ENCODE measurements at places on chromosomes 7 and 10.

GRCh38 chr7:107138696-107139420, 29.9 kb upstream of the HBP1 start:
- DNase-seq, result peak; percentile 66

GRCh38 chr7:108283252-108283651, 153.1 kb upstream of the LAMB4 start:
- no peak for DNase-seq

GRCh38 chr10:101993221-101993620, 62.8 kb downstream of the ARMH3 start:
- no peak for DNase-seq

GRCh38 chr10:107054469-107055156, 109.9 kb downstream of the SORCS1 start:
- no peak for DNase-seq

DNA sequence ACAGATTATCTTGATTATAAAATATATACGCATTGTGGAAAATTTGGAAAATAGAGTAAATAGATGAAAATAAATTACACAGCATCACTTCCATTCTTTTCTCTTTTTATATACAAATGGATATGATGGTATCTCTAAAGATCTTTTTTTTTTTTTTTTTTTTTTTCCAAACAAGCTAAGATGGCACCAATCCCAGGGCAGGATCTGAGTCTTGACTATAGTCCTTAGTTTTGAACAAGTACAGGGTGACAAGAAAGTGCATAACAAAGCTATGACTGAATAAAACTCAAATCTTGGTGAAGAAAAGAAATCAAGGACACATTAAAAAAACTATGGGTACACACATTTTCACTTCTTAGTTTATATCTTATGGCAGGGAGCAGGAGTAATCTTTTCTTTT, 42.6 kb upstream of the FAM133B start:
- no peak for DNase-seq

DNA sequence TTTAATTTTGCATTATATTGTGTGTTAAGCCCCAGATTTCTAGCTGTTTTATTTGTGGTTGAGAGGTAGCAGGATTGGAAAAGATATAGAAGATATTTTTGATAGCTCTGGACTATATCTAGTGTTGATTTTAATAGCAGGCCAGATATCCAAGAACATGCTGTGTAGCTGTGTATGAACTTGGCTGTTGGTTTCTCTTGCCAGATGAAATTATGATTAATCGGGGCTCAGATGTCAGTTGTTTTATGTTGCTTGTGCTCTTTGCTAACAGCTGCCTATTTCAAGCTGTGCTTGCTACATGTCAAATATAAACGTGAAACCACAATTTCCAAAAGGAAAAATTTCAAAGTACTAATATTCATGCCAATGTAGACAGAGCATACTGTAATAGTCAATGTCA, 141.1 kb downstream of the GRM3 start:
- DNase-seq, result no peak

GRCh38 chr10:75703191-75703854, 271.9 kb downstream of the LRMDA start:
- no peak for DNase-seq

DNA sequence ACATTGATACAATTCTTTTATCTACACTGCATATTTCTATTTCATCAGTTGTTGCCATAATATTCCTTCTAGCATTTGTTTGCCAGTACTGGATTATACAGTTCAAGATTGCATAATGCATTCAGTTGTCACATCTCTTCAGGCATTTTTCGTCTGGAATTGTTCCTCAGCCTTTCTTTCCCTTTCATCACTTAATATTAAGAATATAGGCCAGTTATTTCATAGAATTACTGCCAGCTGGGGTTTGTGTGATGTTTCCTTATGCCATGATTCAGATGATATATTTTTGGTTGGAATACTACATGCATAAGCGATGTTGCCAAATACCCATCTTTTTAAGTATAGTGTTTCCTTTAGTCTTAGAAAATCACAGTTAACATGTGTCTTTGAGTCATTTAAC, 20.8 kb downstream of the KIFBP start:
- peak; percentile 81 for DNase-seq

DNA sequence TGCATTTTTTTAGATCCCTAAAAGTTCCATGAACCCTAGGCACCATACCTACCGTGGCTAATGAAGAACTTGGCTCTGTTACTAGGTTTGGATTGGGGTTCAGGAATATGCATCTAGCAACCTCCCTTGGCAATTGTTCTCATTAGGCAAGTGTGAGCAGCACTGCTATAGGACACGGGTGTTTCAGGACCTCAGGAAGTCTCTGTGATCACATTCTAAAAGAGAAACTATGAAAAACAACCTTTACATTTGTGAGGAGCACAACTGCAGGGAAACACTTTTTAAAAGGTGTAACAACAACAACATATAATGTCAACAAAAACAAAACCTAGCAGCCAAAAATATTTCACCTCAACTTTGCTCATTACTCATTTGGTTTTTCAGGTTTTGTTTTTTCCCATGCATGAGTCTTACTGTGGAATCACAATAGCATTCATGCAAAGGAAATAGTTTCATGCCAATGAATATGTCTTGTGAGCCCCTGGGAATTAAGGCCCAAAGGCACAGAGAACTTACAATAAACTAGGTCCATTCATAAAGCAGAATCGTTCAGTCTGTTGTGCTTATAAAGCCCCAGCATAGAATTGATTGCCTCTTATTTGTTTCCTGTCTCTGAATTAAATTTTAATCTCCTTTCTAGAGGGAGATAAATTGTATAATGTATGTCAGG, 255.7 kb upstream of the DGKB start:
- no peak for DNase-seq

DNA sequence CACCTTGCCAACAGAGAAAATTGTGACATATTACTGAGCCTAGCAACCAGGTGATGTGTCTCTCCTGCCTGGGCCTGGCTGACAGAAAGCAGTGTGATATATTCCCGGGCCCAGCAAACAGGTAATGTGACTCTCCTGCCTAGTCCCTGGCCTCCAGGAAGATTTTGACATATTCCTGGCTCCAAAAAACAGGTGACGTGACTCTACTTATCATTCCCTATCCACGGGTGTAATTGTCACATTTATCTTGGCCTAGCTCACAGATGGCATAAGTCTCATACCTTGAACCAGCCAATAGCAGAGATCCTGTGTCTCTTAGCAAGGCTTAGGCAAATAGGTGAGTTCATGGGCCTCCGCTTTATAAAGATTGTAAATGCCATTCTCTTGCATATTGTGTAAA, 49.6 kb upstream of the ZNF680 start:
- DNase-seq, result no peak

DNA sequence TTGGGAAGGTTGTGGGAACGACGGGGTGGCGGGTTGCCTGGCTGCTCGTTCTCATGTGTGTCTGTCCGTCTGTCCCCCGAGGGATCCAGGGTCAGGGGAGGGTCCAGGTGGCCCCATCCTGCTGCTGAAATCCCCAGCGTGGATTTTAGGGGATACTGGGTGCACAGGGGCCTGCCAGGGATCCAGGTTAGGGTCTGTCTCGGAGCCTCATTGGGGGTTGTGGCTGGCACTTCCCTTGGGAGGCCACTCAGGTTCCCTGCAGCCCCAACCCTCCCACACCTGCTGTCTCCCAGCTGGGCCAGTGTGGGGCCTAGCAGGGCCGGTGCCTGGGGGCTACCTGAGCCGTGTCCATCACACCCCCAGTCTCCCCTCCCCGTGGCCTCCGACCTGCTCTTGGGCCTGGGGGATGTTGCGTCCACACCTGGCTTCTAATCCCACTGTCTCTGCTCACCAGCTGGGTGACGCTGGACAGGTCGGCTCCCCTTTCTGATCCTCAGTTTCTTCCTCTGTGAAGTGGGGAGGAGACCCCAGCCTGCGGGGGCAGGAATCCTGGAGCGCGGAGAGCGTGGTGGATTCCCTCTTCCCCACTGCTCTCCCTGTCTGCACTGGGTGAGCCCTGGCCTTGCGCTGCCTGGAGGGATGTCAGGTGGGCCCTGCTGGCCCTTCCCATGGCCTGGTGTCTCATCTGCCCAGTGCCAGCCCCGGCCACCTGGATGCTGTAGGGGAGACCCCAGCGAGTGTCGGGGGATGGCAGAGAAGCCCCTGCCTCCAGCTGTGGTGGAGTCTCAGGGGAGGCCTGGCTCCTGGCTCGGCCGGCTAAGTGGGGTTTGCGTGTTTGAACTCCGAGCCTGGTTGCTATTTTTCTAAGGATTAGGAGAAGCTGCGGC, 81.6 kb downstream of the UNCX start:
- no peak for DNase-seq

- no peak for DNase-seq
Measured at GRCh38 chr7:128039544-128039953, 8.3 kb upstream of the LRRC4 start.

GRCh38 chr7:149790146-149790548, 16.8 kb upstream of the ZNF467 start:
- DNase-seq, result no peak

GRCh38 chr7:25353196-25353595, 124.9 kb upstream of the NPVF start:
- DNase-seq, result no peak

DNA sequence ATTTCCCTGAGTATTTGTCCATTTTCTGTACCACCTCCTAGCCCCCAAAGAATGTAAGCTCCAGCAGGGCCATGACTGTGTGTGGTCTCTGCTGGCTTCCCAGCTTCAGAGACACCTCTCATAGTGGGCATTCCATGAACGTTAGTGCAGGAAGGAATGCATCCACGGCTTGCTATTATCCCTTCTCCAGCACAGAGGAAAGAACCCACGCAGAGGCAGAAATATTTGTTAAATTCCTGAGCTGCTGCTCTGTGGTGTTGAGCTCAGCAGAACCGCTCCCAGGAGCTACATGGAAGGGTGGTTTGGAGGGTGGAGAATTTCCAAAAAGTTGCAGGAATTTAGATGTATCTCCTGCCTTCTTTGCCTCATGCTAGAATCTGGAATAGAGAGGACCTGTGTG, 275.2 kb downstream of the POU6F2 start:
- no peak for DNase-seq
